ENCODE measurements at places on chromosomes 5 and 9. TPM values are rescaled to one million over a fixed set of nuclear protein-coding genes. Genes with fewer than 3 reads are reported as not detected.

DNA sequence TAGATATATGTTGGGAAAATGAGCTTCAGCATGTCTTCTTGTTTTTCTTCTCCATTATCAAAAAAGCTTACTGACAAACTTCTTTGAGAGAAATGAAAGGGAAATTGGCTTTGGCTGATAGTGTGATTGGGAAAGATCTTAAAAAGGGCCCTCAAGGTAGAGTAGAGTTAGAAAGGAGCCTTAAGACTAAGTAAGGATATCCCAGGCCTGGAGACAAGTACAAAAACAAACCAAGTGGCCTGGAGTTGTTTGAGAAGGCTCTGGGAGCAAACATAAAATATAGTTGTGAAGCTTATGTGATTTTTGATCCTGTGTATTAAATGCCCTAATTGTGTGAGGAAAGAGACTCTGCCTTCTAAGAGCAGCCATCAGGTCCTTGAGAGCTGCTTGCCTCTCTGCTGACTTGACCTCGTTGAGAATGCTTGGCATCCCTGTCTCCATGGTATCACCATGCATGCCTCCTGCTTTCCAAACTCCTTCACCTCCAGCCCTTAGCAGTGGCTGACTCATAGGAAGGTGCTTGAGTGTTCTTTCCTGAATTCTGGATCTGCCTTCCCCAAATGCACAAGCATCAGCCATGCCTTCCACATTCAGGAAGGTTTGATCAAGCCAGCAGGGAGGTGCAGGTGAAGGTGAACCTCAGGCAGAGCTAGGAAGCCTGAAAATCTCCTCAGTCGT lies 78.9 kb downstream of the SMARCA2 start:
- no peak overlapping the region for H3K4me3 ChIP-seq
- no peaks in the 10 kb centered on the region for H3K27me3 ChIP-seq
- no peak overlapping the region for H3K27ac ChIP-seq
- H3K36me3 ChIP-seq, result no peaks in the 10 kb centered on the region
- no peaks in the 10 kb centered on the region for H3K4me1 ChIP-seq

TAF11L5 gene
- total RNA-seq, result not detected

SPINK6 gene
- not detected for total RNA-seq

IFNA21 gene
- not detected for total RNA-seq

NRG2 gene
- not detected for total RNA-seq

All from SJSA1 (cell line).